ENCODE measurements at places on chromosomes 11 and 22. TPM values are rescaled to one million over a fixed set of nuclear protein-coding genes. Genes with fewer than 3 reads are reported as not detected.

Gene FGF3
- total RNA-seq: not detected

Gene FOLR1
- total RNA-seq: not detected

Gene CASP1
- total RNA-seq: 38.9 TPM

Gene OR52I1
- not detected for total RNA-seq

Gene MPEG1
- 0.70 TPM for total RNA-seq

Gene PITPNB
- 124 TPM for total RNA-seq

Gene NRGN
- total RNA-seq: 7.8 TPM

Gene ARHGAP1
- 45.1 TPM for total RNA-seq

Gene TESMIN
- total RNA-seq: 2.2 TPM

Gene TUB
- 0.34 TPM for total RNA-seq

Gene VSIG10L2
- not detected for total RNA-seq

Gene PNPLA3
- 0.39 TPM for total RNA-seq

Gene ACRV1
- not detected for total RNA-seq

Gene ATG16L2
- total RNA-seq: 45.7 TPM

Gene CEND1
- total RNA-seq: 0.94 TPM

Gene JAML
- 148 TPM for total RNA-seq

Gene SLC22A8
- not detected for total RNA-seq

Gene OR52I2
- not detected for total RNA-seq

Gene MMP12
- not detected for total RNA-seq

Gene BBOX1
- not detected for total RNA-seq

Gene C1QTNF4
- total RNA-seq: not detected

Gene MMP13
- not detected for total RNA-seq

Gene NFAM1
- not detected for total RNA-seq

Gene OR2D2
- total RNA-seq: not detected

Gene SART1
- 62.6 TPM for total RNA-seq

Gene MN1
- total RNA-seq: 0.06 TPM

Gene MUC6
- not detected for total RNA-seq

Gene GAL3ST3
- total RNA-seq: 0.70 TPM

Gene CSNK2A3
- total RNA-seq: 2.5 TPM

Gene IFITM1
- 356 TPM for total RNA-seq

Gene CDC45
- 110 TPM for total RNA-seq

Gene RIC3
- total RNA-seq: 9.4 TPM

Gene PKDREJ
- not detected for total RNA-seq

Gene IRF7
- total RNA-seq: 61.2 TPM

Gene LIF
- 288 TPM for total RNA-seq

Gene AQP11
- total RNA-seq: 0.14 TPM

Gene THY1
- not detected for total RNA-seq

Gene SCGB1D2
- not detected for total RNA-seq

Gene OR52E8
- not detected for total RNA-seq

Gene FDXACB1
- total RNA-seq: 8.8 TPM

Gene KCNE3
- not detected for total RNA-seq

Gene TMEM86A
- total RNA-seq: 0.52 TPM

Gene GAL3ST1
- not detected for total RNA-seq

Gene CRYAB
- not detected for total RNA-seq

Gene BACE1-AS
- total RNA-seq: 3.8 TPM

Gene ZNF214
- total RNA-seq: not detected

Gene NECTIN1
- 3.7 TPM for total RNA-seq

Gene SLC5A1
- total RNA-seq: not detected

Gene SCO2
- total RNA-seq: 6.0 TPM

Gene APOBEC3H
- total RNA-seq: 4.3 TPM

Gene NFRKB
- total RNA-seq: 33.1 TPM

Gene TMEM109
- total RNA-seq: 113 TPM

Gene PATL1
- total RNA-seq: 60.8 TPM

All from activated naive CD8-positive, alpha-beta T cell treated with anti-CD3 and anti-CD28 coated beads for 36 hours (primary cell).